ENCODE measurements at places on chromosomes 11 and 22.

DNA sequence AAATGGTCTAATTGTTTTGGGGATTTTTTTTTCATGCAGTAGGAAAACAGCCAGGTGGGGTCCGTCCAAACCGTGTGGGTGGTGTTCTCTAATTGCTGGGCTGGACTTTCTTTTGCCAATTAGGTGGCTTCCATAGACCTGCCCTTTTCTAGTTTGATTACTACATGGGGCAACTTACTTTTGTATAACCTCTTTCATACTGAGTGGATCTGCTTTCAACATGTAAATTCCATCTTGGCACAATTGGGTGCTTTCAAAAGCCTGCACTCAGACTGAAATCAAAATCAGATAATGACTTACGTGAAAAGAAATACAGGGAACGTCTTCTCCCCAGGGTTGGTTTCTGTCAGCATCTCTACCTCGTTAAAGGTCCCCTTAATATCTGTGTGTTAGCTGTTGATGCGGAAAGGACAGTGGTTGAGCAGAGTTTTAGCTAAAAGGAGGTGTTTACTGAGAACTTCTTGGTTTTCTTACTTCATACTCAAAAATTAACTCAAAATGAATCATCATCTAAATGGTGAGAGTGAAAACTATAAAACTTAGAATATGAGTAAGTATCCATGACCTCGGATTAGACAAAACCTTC lies 72.1 kb downstream of the BARX2 start:
- DNase-seq, result no peak

GRCh38 chr11:62925745-62926679 lies 4.8 kb upstream of the CHRM1 start:
- no peak for DNase-seq

DNA sequence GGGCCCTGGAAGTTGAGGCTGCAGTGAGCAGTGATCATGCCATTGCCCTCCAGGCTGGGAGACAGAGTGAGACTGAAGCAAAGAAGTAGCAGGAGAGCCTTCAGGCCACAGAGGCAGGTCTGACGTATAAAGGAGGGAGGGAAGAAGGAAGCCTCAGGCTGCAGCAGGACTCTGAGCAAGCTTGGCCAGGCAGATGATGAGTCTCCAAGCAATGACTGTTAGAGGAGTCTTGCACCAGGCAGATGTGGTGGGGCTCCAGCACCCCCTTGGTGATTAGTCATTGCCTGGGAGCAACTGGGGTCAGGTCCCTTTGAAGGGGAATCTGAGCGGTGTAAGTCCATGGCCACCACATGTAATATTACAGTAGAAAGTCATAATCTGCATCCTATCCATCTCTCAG lies 36.6 kb upstream of the NFAM1 start:
- no peak for DNase-seq

- DNase-seq, result no peak
These were observed 13.1 kb downstream of the REXO2 start for GRCh38 chr11:114452399-114452798.

- DNase-seq, result no peak
These were observed 9.8 kb downstream of the KCNC1 start for GRCh38 chr11:17744151-17744940.

DNA sequence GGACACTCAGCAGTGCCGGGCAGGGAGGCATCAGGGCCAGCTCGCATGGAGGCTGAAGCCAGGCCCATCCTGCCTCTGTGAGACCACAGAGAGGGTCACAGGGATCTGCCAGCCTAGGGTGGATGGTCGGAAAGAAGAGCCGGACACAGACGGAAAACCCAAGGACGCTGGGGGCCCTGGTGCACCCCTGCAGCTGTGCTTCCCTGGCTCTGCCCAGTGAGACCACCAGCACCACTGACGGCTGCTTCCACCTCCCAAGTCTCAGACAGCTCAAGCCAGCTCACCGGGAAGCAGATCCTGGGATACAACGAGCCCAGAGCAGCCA lies 42.2 kb downstream of the SHISAL1 start:
- no peak for DNase-seq

DNA sequence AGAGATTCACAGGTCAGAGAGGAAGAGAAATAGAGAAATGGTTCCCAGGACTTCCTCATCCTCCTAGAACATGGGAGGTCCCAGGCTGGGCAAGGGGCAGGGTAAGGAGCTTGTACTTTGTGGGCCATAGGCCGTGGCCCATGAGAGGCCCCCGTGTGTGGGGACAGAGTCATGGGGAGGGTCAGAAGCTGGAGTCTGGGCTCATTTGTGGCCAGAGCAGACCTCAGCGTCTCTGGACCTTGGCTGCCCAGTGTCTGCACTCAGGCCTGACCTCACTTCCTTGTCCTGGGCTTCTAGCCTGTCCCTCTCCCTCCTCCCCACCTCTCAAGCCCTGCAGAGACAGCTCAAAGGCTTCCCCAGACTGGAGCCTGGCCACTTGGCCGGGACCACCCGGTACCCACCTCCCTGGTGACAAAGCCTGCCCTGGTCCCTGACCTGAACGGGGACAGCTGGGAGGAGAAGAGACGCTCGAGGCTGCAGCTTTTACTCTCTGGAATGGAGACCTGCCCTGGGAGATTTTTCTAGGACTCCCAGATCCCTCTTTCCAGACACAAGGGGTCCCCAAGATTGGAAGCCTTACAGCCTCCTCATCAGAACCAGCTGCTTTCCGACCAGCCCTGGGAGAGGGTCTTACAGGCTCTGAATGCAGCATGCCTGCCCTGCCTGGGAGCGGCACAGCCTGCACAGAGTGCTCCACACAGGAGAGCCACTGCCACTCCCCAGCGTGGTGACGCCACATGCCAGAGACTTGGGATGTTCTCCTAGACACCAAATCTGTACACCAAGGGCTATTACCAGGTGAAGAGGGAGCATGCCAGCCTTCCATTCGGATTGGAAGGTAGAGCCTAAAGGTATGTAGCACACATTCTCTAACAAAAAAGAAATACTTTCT lies 569.0 kb upstream of the B3GAT1 start:
- no peak for DNase-seq

DNA sequence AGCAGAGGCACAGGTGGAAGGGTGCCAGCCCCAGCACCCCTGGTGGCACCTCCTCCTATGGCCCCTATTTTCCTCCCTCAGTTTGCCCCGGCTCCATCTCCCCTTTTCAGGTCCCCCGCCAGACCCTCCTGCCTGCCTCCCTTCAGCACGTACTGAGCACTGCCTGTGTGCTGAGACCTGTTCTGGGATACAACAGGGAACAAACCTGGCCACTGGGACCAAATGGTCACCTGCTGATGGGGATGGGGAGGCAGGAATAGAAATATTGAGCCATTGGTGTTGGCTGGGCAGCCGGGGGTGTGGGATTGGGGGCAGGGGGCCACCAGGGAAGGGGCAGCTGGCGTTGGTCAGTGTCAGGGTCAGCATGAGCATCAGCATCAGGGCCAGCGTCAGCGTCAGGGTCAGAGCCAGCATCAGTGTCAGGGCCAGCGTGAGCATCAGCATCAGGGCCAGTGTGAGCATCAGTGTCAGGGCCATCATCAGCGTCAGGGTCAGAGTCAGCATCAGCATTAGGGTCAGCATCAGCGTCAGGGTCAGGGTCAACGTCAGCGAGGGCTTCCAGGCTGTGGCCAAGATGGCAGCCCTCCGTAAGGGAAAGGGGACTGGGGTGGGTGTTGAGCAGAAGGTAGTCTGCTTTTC lies 7.5 kb downstream of the ZNF74 start:
- DNase-seq, result no peak
